Stimulated activated CD4-positive, alpha-beta T cell treated with anti-CD3 and anti-CD28 coated beads, Interleukin-12 subunit alpha, Interleukin-12 subunit beta, amount 100 ng/mL, for 48 hours (primary cell): ENCODE measurements at places on chromosomes 12 and 14.

DNA sequence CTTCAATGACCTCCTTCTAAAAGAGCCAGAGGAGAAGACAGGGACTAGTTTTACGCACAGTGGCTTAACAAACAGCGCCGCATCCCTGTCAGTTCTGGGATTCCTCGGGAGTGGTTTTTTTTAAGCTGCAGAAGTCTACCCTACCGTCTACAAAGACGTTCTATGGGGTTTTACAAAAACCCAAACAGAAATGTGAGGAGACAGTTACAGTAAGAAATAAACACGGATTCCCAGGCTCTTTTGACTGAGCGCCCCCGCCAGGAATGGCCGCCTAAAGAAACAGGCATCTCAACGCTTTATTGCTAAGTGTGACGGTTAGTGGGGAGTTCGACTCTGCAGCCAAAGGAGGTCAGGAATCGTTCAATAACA lies 484 bp downstream of the ALKBH1 start:
- no peak for DNase-seq

- no peak for DNase-seq
Measured at GRCh38 chr14:59570122-59570521, 6.5 kb downstream of the CCDC175 start.

- DNase-seq = no peak
Measured at GRCh38 chr14:74649673-74650072, 37.6 kb upstream of the LTBP2 start.

DNA sequence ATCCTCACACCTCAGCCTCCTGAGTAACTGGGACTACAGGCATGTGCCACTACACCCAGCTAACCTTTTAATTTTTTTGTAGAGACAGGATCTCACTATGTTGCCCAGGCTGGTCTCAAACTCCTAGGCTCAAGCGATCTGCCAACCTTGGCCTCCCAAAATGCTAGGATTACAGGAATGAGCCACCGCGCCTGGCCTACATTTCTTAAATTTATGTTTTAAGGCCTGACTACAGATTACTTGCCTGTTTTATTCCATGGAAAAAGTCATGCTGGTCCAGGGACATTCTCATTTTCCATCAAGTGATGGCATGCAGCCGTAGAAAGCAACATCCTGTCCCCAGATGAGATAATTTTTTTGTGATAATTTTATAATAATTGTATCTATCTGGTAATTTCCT lies 6.1 kb downstream of the CD9 start:
- no peak for DNase-seq

DNA sequence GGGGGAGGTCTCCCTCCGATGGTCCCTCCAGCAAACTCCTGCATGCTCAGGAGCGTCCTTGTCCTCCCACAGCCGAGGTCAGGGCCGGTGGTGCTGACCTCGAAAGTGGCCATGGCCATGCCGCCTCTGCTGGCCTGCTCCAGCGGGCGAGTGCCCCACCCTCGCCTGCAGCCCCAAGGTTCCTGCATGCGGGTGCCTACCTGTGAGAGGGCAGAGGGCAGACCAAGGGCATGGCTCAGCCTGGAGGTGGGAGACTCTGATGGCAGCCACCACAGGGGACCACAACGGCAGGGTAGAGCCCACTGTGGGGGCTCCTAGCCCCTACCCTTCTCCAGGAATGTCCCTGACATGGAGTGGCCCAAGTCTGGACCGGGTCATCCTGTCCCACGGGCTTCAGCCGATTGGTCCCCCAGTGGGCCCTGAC lies 38.1 kb upstream of the PPP1R13B start:
- DNase-seq = no peak

DNA sequence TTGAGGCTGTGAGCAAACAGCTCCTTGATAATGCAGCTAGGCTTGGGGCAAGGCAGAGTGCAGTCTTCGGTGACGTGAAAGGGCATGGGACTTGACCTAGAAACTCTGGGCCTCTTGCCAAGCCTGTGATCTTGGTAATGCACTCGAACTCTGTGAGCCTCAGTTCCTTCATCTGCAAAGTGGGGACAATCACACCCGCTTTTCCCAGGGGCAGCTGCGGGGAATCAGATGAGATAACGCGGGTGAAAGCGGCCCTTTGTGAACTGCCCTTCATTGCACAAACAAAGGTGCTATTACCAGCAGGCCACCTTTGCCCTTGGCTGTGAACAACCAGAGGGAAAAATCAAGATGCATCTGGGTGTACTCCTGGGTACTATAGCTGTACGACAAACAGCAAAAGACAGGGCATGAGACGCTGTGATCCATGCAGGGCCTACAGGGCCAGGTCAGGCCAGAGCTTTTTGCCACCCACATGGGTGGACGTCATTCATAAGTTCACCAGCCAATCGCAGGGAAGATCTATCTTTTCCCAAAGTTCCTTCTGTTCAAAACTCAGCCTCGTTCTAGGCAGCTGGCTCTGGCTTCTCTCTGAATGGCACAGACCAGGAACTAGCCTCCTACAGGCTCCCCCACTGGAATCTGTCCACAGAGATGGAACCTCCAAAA lies 3.2 kb downstream of the MSI1 start:
- no peak for DNase-seq

GRCh38 chr14:31414190-31414833 lies 6.0 kb downstream of the HEATR5A start:
- no peak for DNase-seq

- no peak for DNase-seq
Measured at GRCh38 chr12:106315523-106315922, 13.0 kb downstream of the TCP11L2 start.

DNA sequence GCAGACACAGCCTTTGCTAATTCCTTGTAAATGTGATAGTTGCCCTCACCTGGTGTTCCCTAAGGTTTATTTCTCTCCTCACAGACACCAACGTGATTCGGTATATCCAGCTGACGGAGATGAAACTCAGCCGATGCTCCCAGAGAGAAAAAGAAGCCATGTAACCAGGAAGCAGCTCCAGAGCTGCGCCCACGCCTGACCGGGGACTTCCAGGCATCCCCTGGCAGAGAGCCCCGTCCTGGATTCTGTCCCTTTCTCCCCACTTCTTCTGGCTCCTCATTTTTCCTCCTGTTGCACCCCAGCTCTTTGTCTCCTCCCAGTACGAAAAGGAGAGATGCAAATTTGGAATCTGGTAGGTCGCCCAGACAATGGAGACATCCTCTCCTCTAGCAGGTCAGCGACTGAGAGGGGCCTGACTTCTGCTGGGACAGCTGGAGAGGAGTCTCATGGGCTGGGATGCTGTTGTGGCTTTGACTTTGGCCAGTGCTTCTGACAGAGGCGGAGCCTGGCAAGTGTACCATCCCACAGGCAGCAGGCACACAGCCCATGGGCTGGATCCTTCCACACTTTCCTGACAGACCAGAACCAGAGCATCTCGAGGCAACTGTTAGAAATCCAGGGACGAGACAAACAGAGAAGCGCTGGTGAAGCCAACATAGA lies 29.4 kb downstream of the TTC9 start:
- no peak for DNase-seq

- DNase-seq = no peak
Measured at GRCh38 chr14:23482823-23483148, 13.3 kb downstream of the NGDN start.

- DNase-seq = no peak
Measured at GRCh38 chr12:121205491-121205890, 4.4 kb upstream of the P2RX4 start.

DNA sequence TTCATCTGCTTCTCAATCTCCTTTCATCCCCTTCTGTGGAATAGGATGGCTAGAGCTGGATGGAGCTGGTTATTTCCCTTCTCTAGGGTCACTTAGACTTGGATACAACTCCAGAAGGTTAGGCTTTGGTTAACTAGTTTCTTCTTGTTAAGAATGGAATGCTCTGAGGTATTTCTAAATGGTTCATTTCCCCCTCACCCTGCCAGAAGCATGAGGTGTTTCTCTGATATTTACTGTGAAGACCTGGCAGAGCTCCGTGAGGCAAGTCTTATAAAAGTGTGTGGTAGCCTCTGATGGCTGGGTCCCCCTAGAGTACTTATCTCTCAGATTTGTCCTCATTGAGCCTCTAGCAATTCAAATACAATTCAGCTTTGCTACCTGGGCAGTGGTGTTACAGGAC lies 207.9 kb downstream of the SLC16A7 start:
- DNase-seq = no peak

GRCh38 chr14:61461808-61462275 lies 140.5 kb downstream of the PRKCH start:
- peak; percentile 69 for DNase-seq

GRCh38 chr12:84842406-84843013 lies 70.1 kb downstream of the SLC6A15 start:
- no peak for DNase-seq

- no peak for DNase-seq
Measured at GRCh38 chr14:102317564-102318248, 1.8 kb upstream of the ZNF839 start.

DNA sequence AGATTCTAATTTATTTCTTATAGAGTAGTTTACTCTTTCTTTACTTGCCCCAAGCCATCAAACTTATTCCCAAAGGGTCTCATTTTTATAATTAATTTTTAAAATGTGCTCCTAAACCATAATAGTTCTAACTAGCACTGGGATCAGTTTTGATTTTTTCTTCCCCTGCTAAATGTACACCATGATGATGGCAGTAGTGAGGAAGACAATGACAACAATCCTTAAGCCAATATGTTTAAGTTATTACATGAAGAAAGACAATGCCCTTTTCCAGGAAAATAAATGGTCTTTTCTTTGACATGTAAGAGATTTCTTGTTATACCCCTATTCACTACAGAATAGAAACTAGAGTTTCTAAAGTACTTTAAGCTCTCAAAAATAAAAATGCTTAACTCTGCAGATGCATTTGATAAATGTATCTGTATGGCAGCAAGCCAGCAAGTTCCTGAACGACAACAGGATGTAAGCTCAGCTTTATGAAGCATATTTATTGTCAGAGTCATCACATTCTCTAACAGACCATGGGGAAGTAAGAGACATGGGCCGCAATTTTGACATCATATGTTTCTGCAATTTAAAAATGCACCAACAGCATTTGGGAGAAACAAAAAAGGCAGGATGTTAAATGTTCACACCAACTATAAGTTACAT lies 36.0 kb upstream of the SNX6 start:
- no peak for DNase-seq

GRCh38 chr12:46553911-46554310 lies 181.3 kb upstream of the SLC38A2 start:
- no peak for DNase-seq

- DNase-seq = no peak
Measured at GRCh38 chr14:53532853-53533252, 379.7 kb upstream of the DDHD1 start.

GRCh38 chr12:102215992-102216691 lies 18.5 kb upstream of the PMCH start:
- no peak for DNase-seq

GRCh38 chr12:77334806-77335205 lies 269.4 kb upstream of the E2F7 start:
- no peak for DNase-seq
